ENCODE measurements at places on chromosomes 3 and 15. TPM values are rescaled to one million over a fixed set of nuclear protein-coding genes. Genes with fewer than 3 reads are reported as not detected.

The EIF4G1 gene
- 192 TPM for total RNA-seq

The CRABP1 gene
- not detected for total RNA-seq

The OR5H2 gene
- total RNA-seq, result not detected

The GRIP2 gene
- total RNA-seq, result 0.21 TPM

The MUSTN1 gene
- total RNA-seq, result 132 TPM

The CCR9 gene
- total RNA-seq, result not detected

The TMC3 gene
- total RNA-seq, result not detected

The ZNF80 gene
- total RNA-seq, result 23.7 TPM

The ABCF3 gene
- 93.3 TPM for total RNA-seq

The NANOGP8 gene
- not detected for total RNA-seq

The FAM107A gene
- total RNA-seq, result 93.4 TPM

The CPN2 gene
- not detected for total RNA-seq

GRCh38 chr3:59680919-59681318 is 631.1 kb upstream of the CFAP20DC start:
- no peak for DNase-seq
- no peaks in the 10 kb centered on the region for H3K4me1 ChIP-seq
- H3K27me3 ChIP-seq, result no peaks in the 10 kb centered on the region
- H3K36me3 ChIP-seq, result no peaks in the 10 kb centered on the region
- no peak overlapping the region for H3K27ac ChIP-seq
- H3K4me3 ChIP-seq, result no peak overlapping the region

DNA sequence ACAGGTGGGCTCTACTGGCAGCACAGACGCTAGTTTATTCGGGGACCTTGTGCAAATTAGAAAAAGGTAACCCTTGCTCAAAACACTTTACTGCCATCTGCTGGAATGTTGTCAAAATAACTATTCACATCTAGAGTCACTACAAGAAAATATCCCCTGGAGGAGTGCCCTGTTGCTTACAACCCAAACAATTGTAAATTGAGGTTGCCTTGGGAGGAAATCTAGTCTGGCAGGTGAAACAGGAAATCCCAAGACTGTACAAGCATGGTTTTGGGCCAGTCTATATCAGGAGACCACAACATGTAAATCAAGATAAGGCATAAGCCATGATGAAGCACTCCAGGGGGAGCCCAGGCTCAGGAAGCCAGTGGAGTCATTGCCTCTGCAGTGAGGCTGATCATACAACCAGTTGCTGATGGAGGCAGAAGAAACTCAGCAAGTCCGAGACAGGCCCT is 136.8 kb upstream of the ACP3 start:
- no peaks in the 10 kb centered on the region for H3K4me1 ChIP-seq
- no peaks in the 10 kb centered on the region for H3K36me3 ChIP-seq
- no peak for DNase-seq

DNA sequence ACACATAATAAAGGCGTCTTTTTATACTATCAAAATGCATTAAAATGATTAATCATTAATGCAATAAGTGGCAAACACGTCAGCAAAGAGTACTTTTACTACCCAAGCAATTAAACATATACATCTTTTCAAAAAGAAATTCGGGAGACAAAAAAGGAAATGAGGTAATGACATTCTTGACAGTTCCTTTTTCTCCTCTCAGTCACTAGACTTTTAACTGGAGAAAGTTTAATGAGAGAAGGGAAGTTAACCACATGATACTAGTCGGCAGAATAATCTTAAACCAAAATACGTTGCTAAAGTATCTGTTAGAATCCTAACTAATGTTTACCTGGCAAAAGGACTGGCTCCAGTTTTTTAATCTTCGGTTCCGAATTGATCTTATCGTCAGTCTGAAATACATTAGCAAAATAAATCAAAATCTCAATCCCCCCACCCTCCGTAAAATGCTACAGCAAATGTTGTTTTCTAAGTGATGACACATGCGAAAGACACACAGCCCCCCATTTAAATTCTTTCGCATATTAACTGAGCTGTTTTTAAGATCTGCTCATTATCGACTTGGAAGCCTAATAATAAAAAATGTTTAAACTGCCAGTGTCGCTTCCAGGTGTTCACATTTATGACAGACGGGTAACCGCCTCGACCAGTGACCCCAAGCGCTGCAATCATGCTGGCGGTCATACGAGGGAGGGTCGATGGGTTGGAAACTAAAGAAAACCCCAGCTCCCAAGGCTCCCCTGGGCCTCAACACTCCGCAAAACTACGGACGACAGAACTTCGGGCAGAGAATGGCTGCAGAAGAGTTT is 778 bp downstream of the MTMR10 start:
- DNase-seq, result no peak
- no peaks in the 10 kb centered on the region for H3K27me3 ChIP-seq
- H3K27ac ChIP-seq, result peak overlapping the region; percentile 96
- peaks cover 5% of the 10 kb centered on the region for H3K36me3 ChIP-seq

GRCh38 chr15:92079647-92080255 is 226.2 kb downstream of the SLCO3A1 start:
- no peak overlapping the region for H3K27ac ChIP-seq
- no peak overlapping the region for H3K4me3 ChIP-seq
- DNase-seq, result no peak
- H3K4me1 ChIP-seq, result no peaks in the 10 kb centered on the region
- no peaks in the 10 kb centered on the region for H3K36me3 ChIP-seq
- H3K27me3 ChIP-seq, result no peaks in the 10 kb centered on the region

DNA sequence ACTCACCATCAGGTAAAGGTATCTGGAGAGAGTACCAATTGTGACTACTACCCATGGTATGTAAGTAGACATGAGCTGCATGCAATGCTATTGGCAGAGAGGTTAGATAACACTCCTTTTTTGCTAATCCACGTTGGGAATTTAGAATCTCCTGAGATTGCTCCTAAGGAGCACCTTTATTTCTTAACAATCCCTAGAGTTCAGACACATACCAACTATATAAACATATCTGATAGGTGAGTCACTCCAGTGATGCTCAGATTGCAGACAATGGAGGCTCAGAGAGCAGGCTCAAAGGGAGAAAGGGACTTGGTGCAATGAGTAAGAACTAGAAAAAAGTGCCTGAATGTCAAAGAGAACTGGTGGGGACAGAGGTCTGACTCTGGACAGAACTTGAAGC is 47.0 kb upstream of the LRRFIP2 start:
- DNase-seq, result peak; percentile 4
- no peak overlapping the region for H3K4me3 ChIP-seq
- no peaks in the 10 kb centered on the region for H3K27me3 ChIP-seq
- H3K27ac ChIP-seq, result no peak overlapping the region
- no peaks in the 10 kb centered on the region for H3K4me1 ChIP-seq

- peak; percentile 75 for DNase-seq
- no peaks in the 10 kb centered on the region for H3K36me3 ChIP-seq
- H3K4me3 ChIP-seq, result no peak overlapping the region
- H3K27me3 ChIP-seq, result no peaks in the 10 kb centered on the region
- peaks cover 2% of the 10 kb centered on the region for H3K4me1 ChIP-seq
Observed at GRCh38 chr15:62306851-62307504, 141.9 kb upstream of the C2CD4B start.

DNA sequence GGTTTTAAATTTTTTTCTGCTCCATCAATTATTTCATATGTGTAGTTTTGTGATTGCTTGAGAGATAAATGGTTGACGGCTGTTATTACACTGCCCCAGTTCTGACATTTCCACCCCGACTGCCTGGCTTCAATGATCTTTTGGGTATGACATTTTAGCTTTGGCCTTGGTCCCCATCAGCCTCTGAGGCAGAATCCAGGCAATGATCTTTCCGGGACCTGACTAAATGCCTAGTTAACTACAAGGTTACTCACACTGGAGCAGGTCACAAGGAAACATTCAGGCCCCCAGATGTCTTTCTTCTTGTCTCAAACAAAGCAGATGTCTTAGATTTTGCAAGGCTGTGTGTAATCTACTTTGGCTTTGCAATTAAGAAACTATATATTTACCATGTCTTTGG is 61.1 kb upstream of the TMCO5A start:
- no peaks in the 10 kb centered on the region for H3K4me1 ChIP-seq
- H3K27me3 ChIP-seq, result no peaks in the 10 kb centered on the region
- no peak for DNase-seq
- no peaks in the 10 kb centered on the region for H3K36me3 ChIP-seq
- H3K27ac ChIP-seq, result no peak overlapping the region
- H3K4me3 ChIP-seq, result no peak overlapping the region

GRCh38 chr3:84536916-84537315 is 421.9 kb upstream of the CADM2 start:
- no peak overlapping the region for H3K27ac ChIP-seq
- no peak overlapping the region for H3K4me3 ChIP-seq
- H3K4me1 ChIP-seq, result no peaks in the 10 kb centered on the region
- H3K36me3 ChIP-seq, result no peaks in the 10 kb centered on the region
- H3K27me3 ChIP-seq, result no peaks in the 10 kb centered on the region

DNA sequence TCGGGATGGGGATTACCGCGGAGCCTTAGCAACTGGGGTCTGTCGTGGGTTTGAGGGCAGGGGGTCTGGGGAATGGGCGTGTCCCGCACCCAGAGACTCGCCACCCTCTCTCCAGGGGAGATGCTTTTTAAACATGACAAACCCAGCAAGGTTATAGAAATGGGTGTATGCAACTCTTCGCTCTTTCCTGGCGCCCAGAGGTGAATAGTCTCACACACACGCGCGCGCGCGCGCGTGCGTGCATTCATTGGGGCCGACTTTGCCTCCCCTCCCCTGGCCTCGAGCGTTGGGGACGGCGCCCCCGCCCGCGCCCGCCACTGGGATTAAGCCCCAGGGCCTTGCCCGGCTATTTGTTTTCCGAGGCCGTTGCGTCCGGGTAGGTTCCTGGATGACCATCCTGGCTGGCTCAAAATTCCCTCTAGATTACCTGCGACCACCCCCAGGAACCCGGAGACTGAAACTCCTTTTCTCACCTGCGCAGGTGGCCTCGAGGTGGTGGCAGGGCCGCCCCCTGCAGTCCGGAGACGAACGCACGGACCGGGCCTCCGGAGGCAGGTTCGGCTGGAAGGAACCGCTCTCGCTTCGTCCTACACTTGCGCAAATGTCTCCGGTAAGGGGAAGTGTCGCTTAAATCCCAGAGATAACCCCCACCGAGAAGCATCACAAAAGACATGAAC is 777 bp downstream of the GPR160 start:
- H3K36me3 ChIP-seq, result no peaks in the 10 kb centered on the region
- peak overlapping the region; percentile 59 for H3K4me3 ChIP-seq
- DNase-seq, result no peak
- H3K4me1 ChIP-seq, result peaks cover 4% of the 10 kb centered on the region

GRCh38 chr3:72411843-72412242 is 436.4 kb downstream of the SHQ1 start:
- H3K36me3 ChIP-seq, result no peaks in the 10 kb centered on the region
- H3K27me3 ChIP-seq, result no peaks in the 10 kb centered on the region
- H3K27ac ChIP-seq, result no peak overlapping the region
- no peak overlapping the region for H3K4me3 ChIP-seq
- H3K4me1 ChIP-seq, result no peaks in the 10 kb centered on the region
- no peak for DNase-seq

DNA sequence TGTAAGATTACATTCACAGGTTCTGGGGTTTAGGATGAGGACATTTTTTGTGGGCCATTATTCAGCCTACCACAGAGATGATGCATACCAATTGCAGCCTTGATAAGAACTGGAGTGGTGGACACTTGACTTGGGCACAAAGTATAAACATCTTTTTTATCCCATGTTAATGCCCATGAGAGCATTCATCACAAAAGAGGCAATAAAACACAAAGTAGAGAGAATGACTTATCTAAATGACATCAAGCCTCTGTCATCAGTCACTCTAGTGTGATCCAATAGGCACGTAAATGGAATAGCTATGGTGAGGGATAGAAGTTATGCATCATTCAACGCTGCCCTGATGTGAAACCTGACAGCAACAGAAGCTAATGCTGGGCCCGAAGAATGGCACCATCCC is 25.8 kb downstream of the VEPH1 start:
- H3K36me3 ChIP-seq, result no peaks in the 10 kb centered on the region
- H3K4me3 ChIP-seq, result no peak overlapping the region

DNA sequence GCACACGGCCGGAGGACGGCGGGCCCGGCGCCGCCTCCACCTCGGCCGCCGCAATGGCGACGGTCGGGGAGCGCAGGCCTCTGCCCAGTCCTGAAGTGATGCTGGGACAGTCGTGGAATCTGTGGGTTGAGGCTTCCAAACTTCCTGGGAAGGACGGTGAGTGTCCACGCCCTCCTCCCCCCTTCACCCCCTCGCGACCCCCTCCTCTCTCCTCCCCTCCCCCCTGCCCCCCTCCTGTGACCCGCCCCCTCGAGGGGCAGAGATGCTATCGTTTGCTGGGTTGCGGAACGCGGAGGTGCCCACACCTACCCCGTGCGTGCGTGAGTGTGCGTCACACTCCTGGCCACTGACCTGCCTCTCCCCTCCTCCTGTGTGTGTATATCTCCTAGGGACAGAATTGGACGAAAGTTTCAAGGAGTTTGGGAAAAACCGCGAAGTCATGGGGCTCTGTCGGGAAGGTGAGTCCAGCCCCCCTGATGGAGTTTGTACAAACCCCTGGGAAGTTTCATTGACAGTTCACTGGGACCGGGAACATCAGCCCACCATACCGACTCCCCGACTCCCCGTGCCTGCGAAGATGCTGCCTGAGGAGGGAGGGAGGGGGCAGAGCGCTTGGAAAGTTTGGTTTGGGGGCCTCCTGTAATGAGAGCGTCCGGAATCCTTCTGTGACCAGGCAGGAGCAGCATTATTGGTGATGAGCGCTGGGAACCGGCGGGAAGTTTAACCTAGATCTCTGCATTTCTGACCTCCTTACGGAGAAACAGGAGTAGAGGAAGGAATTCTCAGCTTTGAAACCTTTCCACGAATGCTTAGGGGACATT is 795 bp upstream of the SCAANT1 start:
- DNase-seq, result peak; percentile 25
- H3K27ac ChIP-seq, result peak overlapping the region; percentile 100
- no peaks in the 10 kb centered on the region for H3K27me3 ChIP-seq
- H3K4me3 ChIP-seq, result peak overlapping the region; percentile 98
- H3K4me1 ChIP-seq, result peaks cover 17% of the 10 kb centered on the region
- H3K36me3 ChIP-seq, result peaks cover 20% of the 10 kb centered on the region

DNA sequence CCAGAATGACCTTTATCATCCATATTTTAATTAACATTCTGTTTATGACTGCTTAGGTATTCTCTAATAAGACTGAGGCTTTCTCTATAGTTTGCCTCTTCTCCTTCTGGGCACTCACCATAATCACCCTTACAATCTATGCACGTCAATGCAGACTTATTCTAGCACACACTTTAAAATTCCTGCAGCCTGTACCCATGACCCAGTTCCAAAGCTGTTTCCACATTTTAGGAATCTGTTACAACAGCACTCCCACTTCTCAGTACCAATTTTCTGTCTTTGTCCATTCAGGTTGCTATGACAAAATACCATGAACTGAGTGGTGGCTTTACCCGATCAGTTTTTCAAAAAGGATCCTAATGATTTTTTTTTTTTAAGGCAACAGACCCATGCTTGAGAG is 103.5 kb downstream of the SOX14 start:
- DNase-seq, result no peak
- H3K36me3 ChIP-seq, result no peaks in the 10 kb centered on the region

- H3K4me3 ChIP-seq, result no peak overlapping the region
- no peaks in the 10 kb centered on the region for H3K36me3 ChIP-seq
- no peak overlapping the region for H3K27ac ChIP-seq
- no peaks in the 10 kb centered on the region for H3K4me1 ChIP-seq
- no peak for DNase-seq
Observed at GRCh38 chr3:110783541-110783940, 288.1 kb upstream of the NECTIN3 start.

- no peaks in the 10 kb centered on the region for H3K27me3 ChIP-seq
- no peak overlapping the region for H3K4me3 ChIP-seq
- H3K36me3 ChIP-seq, result no peaks in the 10 kb centered on the region
- H3K27ac ChIP-seq, result no peak overlapping the region
- H3K4me1 ChIP-seq, result no peaks in the 10 kb centered on the region
Observed at GRCh38 chr15:44468709-44469385, 41.4 kb downstream of the CTDSPL2 start.

Data from ascending aorta (tissue), 2 donors.